ENCODE measurements at places on chromosomes 5 and 9.

GRCh38 chr5:115936031-115936430, 26.2 kb upstream of the LVRN start:
- DNase-seq: no peak

GRCh38 chr9:4600368-4600767, 61.7 kb upstream of the PLPP6 start:
- DNase-seq: no peak

DNA sequence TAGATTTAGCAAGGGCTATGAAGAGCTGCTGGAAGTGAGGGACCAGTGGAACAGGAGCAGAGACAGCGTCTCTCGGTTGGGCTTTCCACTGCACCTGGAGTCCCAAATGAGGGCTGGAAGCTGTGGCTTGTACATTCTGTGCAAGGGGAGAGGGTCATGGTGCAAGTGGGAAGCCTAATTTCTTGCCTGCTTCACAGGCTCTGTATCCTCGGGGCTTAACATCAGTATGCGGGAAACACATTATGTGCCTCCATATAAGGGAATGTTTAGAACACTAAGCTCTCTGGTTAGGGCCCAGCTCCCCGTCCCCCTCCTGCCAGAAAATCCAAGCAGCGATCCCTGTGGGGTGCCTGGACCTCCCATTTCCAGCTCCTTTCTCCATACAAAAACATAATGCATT, 89.0 kb upstream of the NIPAL4 start:
- DNase-seq: no peak

GRCh38 chr5:177300236-177300880, 3.2 kb downstream of the RAB24 start:
- no peak for DNase-seq

DNA sequence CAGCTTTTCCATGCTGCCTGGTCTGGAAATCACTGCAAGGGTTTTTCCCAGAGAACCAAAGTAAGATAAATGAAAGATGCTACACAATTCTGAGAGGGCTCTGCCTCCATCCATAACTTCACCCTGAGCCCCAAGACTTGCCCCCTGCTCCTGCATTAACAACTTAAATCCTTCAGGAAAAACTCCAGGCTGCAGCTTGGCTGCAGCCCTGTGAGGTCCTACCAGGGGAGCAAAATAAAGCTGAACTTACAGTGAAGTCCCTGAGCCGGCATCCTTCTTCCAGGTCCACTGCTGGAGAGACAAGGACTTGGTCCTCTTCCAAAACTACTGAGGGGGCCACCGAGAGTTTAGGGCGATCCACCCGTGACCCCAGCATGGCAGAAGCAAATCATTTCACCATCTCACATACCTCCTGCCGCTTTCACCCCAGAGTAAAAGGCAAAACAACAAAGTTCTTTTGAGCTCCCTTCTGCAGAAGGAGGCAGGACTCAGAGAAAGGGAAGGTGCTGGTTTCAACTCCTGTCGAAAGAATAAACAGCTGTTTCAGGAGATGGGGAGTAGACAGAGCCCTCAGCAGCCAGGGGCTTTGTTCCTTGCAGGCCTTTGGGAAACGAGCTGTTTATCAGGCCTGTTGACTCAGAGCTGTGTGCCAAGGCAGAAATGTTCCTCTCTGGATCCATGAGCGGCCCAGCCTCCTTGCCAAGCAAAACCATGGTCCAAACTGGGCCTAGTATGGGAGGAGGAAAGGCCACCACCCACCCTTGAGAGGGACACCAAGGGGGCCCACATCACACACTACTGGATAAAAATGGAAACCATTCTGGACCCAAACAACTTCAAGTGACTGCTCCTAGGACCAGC, 20.6 kb downstream of the GGTA1 start:
- no peak for DNase-seq

DNA sequence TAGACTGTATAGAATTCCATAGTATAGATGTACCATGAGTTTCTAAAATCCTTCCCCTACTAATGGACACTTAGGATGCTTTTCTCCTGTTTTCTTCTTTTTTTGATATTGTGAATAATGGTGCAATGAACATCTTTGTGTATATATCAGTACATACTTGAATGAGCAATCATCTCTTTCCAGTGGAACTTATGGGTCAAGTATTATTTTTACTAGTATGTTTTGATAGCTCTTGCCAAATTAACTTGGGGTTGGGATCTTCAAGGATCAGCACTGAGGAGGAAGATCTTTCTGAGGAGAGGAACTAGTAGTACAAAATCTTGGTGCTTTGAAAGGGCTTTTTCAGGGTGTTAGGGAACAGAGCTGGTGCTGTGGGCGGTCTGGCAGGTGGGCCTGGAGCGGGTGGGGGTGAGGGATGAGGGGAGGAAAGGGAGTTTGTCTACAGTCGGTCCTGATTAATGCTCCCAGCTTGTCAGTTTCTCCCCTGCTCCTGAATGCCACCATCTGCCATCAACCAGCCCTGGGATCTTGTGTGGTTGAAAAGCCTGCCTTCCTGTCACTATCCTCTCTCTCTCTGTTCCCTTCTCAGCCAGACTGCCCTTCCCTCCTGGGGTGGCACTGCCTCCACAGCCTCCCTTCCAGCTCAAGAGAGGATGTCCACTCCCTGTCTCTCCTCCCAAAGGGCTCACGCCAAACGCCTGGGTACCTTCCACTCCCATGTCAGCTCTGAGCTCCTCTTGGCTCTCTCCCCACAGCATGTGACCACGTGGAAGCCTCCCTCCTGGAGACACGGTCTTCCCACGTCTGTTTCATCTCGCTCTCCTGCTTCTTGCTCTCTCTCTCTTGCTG, 185.9 kb downstream of the DAB2IP start:
- no peak for DNase-seq

- no peak for DNase-seq
These were observed 17.5 kb downstream of the PRKACG start for GRCh38 chr9:68996462-68996861.

DNA sequence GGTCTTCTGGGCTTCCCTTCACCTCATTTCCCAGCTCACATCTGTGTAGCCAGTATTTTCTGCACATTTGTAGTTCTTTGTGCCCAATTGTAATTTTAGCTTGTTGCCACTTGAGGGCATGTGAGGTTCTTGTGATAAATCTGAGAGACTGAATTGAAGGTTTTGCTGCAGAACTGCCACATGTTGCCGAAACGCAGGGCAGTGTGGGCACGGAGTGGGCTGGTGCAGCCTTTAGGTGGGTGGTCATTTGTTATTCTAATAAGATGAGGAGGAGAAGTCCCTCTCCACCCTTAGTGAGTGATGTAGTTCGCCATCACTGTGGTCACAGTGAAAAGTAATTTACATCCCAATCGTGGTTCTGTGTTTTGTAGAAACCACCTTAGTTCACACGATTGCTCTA, 21.2 kb downstream of the OTULIN start:
- no peak for DNase-seq

DNA sequence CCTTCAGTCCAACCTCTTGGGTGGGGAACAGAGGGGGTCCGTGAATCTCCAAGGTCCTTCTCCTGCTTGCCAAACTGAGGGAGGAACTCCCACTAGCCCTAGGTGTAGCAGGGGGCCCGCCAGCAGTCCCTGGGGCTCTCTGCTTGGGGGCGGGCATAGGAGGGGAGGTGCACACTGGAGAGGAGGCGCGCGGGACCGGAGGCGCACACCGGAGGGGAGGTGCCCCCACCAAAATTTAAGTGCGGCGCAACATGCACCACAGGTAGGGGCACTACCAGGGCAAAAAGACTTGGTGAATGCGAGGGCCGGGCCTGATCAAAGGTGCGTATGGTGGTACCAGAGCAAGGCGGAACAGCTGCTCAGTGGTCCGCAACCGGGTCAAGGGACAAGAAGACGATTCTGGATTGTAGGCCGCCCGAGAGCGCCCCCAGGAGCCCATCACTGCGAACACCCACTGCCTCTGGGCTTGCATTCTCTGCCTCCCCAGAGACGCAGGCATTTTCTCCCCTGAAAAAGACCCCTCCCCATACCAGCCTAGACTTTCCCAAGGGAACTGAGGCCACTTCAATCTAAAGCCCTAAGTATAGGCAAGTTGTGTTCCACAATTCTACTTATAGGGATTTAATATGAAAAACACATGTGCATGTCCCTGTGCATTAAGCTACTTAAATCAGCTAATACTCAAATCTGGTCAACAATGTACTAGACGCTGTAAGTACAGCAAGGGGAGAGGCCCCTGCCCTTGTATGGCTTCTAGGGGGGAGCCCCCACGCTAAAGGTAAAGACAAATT, 50.6 kb downstream of the TGFBI start:
- no peak for DNase-seq

DNA sequence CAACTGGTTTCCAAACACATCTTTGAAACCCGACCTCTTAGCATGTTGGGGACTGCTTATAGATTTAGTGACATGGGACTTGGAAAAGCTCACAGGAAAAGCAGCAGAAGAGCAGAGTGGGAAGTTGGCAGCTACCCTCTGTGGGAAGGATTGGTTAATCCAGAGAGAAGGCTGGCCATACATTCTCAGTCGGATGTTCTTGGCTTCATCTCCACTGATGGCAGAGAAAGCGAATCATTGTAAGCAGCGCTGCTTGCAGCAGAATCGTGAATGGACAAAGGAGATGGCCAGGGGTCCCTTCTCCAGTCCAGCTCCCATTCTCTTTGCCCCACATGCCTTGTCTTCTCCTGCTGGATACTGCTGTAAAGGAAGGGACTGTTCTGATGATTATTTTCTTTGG, 62.7 kb downstream of the MEGF10 start:
- no peak for DNase-seq

Measured in stimulated activated CD4-positive, alpha-beta T cell treated with anti-CD3 and anti-CD28 coated beads, Interleukin-12 subunit alpha, Interleukin-12 subunit beta, amount 100 ng/mL, for 24 hours (primary cell).